ENCODE measurements at places on chromosomes 5 and 9.

GRCh38 chr9:104506565-104506964 is 2.5 kb downstream of the OR13F1 start:
- DNase-seq, result no peak

DNA sequence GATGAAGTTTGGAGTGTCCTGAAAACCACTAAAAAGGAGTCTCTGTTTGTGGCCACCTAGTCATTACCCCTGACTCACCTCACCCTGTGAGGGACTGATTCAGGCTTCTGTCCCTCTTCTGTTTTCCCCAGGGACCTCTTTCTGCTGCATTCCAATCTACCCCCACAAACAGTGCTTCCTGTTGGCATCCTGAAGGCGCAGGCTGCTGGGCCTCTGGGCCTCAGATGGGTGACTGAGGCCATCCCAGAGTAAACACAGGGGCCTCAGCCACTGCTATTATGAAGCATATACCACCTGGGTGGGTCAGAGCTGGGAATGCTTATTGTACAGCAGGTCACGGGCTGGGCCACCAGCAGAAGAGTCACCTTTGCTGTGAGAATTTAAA is 20.0 kb downstream of the MORN5 start:
- DNase-seq, result no peak

- DNase-seq, result no peak
These were observed 88.6 kb upstream of the MYO10 start for GRCh38 chr5:17024686-17025180.

DNA sequence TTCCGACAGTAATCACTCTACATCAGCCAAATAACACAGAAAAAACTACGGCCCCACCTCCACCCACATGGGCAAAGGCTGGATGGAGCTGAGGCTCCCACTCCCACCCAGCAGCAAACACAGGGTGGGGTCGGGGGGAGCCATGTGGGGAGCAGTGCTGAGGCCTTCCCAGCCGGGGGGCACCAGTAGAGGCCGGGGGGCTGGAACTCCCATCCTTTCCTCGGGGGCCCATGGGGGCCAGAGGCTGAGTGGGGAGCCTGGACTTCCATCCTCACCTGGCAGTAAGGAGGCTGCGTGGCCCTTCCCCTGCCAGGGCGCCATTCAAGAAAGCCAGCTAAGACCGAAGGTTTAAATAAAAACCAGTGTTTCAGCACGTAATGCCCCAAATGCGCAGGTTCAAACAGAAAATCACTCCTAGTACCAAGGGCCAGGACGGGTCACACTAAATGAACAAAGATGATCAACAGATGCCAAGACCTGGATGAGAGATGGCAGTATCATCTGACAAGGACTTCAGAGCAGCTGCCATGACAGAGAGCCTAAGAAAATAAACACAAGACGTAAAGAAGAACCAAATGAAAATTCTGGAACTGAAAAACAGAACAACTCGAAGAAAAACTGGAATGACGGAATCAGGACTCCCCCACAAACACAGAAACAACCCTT is 9.4 kb downstream of the CCDC127 start:
- DNase-seq, result no peak

DNA sequence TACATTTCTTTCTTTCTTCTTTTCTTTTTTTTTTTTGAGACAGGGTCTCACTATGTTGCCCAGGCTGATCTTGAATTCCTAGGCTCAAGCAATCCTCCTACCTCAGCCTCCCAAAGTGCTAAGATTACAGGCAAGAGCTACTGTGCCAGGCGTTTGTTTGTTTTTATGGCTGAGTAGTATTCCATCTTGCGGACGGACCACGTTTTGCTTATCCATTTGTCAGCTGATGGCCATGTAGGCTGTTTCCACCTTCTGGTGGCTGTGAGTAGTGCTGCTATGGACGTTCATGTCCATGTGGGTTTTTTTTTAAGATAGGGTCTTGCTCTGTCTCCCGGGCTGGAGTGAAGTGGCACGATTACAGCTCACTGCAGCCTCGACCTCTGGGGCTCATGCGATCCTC is 2.5 kb downstream of the DOK3 start:
- DNase-seq, result no peak

DNA sequence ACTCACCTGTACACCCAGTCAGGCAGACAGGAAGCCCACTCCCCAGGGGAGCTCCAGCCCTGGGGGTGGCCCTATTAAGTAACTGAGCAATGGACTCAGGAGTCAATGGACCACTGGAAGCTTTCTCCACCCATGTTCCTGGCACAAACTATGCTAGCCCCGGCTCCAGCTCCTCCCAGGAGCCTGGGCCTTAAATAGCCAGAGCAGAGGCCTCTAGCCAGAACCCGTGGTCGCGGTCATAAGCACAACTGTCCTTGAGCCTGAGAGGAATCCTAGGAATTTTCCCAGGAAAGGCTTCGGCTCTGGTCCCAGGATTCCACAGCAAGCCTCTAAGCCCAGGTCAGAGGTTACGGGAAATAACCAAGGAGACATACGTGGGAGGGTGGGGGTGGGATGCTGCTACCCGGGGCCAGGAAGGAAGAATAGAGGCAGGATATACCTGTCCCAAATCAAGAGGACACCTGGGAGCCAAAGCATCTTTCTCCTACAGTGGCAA is 5.5 kb downstream of the SEPTIN8 start:
- DNase-seq, result peak; percentile 50

GRCh38 chr9:20297646-20298084 is 324.6 kb downstream of the MLLT3 start:
- DNase-seq, result no peak

- DNase-seq, result no peak
These were observed 43.0 kb upstream of the NOTCH1 start for GRCh38 chr9:136588663-136589464.

DNA sequence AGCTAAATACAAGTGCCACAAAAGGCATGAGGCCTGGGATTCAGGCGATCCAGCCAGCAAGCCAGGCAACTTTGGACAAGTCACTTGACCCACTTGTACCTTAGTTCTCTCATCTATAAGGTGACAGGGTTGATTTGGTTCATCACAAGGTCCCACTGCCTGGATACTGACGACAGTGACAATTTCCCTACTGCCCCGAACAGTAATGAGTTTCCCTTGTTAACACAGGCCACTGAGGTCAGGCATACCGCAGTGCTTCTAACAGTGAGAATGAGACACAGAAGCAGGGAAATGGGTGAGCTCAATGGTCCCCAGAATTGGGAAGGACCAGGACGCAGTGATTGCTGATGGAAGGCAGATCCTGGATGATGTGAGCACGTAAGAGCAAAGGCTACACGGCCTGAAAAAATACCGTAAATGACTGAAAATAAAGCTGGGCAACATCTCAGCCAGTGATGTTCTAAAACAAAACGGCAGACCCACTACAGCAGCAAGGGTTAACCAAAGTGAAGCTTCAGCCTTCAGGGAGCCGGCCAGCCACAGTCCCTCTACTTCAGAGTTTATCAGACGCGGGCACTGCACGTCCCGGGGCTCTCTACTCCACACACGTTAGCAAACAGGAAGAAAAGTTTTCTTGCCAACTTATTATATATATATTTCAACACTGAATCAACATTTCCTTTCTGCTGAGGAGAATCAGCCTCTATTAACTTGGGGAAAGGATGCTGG is 846 bp downstream of the MGAT1 start:
- no peak for DNase-seq

GRCh38 chr9:98101868-98102273 is 17.2 kb downstream of the TRIM14 start:
- DNase-seq, result no peak

GRCh38 chr5:149680810-149681221 is 49.3 kb upstream of the PPARGC1B start:
- peak; percentile 54 for DNase-seq

DNA sequence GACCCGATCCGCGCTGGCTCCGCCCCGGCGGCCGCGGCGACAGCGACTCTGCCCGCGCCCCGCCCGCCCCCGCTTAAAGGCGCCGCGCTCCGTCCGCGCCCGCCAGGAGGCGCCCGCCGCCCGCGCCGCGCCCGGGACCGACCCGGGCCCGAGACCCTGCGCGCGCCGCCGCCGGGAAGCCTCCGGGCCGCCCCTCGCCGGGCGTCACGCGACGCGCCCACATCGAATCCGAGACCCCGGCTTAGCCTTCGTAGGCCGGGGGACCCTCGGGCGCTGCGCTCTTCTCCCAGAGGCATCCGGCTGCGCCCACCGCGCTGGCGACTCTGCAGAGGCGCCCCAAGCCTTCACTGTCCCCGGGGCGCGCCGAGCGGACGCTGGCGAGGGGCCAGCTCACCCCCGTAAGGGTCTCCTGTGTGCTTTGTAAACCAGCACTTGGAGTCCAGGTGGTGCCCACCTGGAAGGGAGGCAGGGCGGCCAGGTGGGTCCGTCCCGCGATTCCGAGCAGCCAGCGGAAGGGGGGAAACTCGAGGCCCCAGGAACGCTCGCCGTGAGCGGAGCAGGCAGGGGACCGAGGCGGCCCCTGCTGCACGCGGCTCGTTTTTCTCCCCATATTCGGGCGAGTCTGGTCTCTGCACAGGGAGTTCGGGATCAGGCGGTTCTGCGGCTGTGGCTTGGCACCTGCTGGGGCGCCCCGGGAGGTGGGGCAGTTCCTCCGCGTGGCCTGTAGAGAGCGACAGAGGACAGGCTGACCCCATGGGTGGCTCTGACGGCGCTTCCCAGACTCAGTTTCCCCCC is 423 bp upstream of the ABCA2 start:
- DNase-seq, result peak; percentile 64
